ELR (cell line): ENCODE measurements at places on chromosomes 11 and 22.

- no peak for DNase-seq
Observed at GRCh38 chr11:113338730-113339129, 24.3 kb downstream of the TTC12 start.

- DNase-seq: peak; percentile 2
Observed at GRCh38 chr11:38392176-38392575, 1794.1 kb upstream of the RAG2 start.

DNA sequence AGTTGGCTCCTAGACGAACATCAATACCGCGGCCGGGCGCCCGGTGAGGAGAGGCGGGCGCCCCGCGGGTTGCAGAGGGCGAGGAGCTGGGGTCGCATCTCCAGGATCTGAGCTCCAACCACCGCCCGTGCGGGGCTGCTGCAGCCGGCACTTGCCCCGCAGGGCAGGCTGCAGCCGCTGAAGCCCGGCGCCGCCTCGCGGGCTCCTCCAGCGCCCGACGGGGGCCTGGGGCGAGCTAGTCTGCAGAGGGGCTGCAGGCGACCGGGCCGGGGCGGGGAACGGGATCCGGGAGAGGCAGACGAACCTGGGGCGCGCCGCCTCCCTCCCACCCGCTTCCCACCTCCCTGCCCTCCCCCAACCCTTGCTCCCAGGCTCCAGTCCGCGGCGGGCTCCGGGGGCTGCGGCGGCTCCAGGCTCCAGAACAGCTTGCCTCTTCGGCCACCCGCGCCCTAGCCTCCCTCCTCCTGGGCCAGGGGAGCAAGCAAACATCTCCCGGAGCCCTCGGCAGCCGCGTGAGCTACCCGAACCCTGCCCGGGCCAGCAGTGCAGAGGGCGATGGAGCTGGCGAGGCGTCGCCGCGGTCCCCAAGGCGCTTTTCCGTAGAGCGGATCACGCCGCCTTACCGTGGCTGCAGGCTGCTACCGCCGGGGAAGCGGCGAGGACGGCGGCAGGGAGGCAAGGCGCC, 802 bp downstream of the TENM4 start:
- DNase-seq: no peak

- DNase-seq: peak; percentile 73
Observed at GRCh38 chr11:64916040-64916774, 802 bp downstream of the ATG2A start.

GRCh38 chr11:35242412-35243242, 103.7 kb downstream of the CD44 start:
- peak; percentile 41 for DNase-seq

DNA sequence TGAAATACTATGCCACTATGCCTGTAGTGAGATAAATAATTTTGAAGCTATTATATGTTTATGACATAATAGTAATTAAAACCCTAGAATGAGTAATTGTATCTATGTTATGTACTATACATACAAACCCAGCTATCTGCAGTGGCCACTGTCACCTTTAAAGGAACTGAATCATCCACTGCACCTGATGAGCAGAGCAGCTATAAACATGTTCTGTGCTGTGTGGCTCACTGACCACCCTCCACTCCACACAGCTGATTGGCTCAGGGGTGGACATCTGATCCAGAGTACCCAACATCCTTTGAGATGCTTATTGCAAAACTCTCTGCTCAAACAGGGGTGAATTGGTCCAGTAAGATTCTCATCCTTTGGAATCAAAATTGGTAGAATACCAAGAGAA, 19.2 kb upstream of the RRAS2 start:
- DNase-seq: peak; percentile 23

GRCh38 chr11:10930972-10931760, 73.3 kb upstream of the ZBED5 start:
- DNase-seq: peak; percentile 74

GRCh38 chr11:27357250-27357649, 5.8 kb downstream of the CCDC34 start:
- DNase-seq: no peak

DNA sequence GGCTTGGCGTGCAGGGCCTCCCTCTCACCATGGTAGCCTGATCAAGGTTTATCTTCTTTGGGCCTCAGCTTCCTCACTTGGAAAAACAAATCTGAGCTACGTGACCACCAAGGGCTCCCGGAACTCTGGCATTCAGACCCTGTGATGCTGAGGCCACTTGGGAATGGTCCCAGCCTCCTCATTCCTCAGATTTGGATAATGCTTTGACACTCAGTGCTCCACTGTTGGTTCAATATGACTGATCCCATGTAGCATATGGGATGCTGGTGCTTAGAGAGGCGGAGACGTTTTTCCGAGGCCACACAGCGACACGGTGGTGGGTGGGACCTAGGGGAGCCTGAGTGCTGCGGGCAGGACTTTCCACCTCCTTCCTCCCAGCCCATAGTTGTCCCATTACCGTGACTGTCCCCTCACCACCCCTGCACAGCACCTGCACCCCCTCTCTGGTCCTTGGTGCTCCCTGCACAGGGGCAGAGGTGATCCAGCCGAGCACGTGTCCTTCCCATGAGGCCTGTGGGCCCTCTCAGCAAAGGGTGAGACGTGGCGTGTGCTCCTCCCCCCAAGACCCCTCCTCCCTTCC, 23.1 kb downstream of the MB start:
- no peak for DNase-seq

GRCh38 chr11:123885570-123885969, at the start of gene TMEM225:
Gene TMEM225 (minus strand): TSS chr11:123885670. CDS start chr11:123885425, 245 bp downstream.
- no peak for DNase-seq

GRCh38 chr22:43014316-43014868, 557 bp downstream of the PACSIN2 start:
- peak; percentile 67 for DNase-seq

DNA sequence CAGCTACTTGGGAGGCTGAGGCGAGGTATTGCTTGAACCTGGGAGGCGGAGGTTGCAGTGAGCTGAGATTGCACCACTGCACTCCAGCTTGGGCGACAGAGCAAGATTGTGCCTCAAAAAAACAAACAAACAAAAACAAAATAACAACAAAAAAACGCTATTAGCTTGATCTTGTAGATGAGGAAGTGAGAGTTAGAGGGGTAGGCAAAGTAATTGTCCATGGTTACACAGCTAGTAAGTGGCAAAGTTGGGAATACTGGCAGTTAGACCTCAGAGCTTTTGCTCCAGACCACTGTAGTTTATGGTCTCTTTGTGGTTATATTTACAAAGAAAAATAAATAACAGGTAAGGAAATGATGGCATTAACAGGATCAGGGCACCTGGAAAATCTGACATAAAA, 15.1 kb downstream of the LDHC start:
- no peak for DNase-seq

GRCh38 chr22:40335358-40335757, 10.9 kb upstream of the ADSL start:
- DNase-seq: no peak

GRCh38 chr11:20055312-20055711, 105.0 kb downstream of the DBX1 start:
- no peak for DNase-seq

- DNase-seq: peak; percentile 63
Observed at GRCh38 chr11:65503949-65504673, 5.3 kb downstream of the MALAT1 start.

DNA sequence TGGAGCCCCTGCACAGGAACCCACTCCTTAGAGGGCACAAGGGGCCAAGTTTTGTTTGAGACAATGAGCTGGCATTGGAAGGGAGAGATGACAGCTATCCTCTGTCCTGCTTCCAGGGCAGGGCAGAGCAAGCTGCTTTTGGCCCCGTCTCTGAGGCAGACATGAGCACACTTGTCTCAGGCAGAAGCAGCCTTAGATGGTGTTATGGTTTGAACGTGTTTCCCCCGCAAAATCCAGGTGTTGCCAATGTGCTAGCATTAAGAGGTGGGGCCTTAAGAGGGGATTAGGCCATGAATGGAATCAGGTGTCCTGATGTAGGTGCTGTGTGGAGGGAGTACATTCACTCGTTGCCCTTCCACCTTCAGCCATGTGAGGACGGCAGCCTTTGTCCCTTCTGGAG, 2.5 kb downstream of the TP53AIP1 start:
- DNase-seq: no peak
